ENCODE measurements at places on chromosomes 1 and 21. TPM values are rescaled to one million over a fixed set of nuclear protein-coding genes. Genes with fewer than 3 reads are reported as not detected.

GRCh38 chr1:1298861-1299685, 8.7 kb downstream of the ACAP3 start:
- H3K4me3 ChIP-seq, result no peak overlapping the region
- H3K27me3 ChIP-seq, result no peaks in the 10 kb centered on the region
- no peaks in the 10 kb centered on the region for H3K4me1 ChIP-seq

DNA sequence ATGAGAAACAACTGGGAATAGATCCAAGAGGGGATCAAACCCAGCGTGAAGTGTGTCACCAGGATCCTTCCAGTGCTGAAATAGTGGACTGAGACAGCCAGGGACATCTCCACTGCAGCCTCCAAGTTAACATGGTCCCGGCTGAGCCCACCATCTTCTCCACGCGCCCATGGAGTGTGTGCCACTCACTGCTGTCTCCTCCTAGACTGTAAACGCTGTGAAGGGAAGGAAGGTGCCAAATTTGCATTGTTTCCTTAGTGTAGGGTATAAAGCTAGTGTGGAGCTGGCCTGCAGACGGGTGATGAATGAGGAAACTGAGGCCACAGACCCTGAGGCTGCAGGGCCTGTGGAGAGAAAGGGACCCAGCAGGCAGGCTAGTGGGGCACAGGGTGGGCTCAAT, 183.6 kb downstream of the FOXD2 start:
- H3K27ac ChIP-seq, result no peak overlapping the region
- H3K27me3 ChIP-seq, result no peaks in the 10 kb centered on the region
- DNase-seq, result no peak
- H3K4me1 ChIP-seq, result no peaks in the 10 kb centered on the region
- H3K36me3 ChIP-seq, result no peaks in the 10 kb centered on the region

DNA sequence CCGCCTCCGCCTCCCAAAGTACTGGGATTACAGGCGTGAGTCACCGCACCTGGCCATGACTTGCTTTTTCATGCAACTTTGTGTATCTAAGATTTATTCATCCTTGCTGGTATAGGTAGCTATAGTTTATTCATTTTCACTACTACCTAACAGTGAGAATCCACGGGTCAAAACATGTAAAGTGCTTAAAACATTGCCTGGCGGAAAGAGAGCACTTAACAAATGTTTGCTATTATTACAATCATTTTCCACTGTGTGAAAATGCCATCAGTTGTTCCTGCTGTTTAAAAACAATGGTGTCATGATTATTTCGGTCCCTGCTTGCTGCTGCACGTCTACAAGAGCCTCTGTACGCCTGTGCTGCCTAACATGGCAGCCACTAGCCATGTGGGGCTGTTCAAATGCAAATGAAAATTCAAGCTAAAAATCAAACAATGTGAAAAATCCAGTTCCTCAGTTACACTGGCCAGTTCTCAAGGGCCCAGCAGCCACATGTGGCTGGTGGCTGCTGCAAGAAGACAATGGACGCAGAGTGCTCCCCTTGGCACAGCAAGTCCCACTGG, 65.1 kb downstream of the CLSTN1 start:
- peaks cover 2% of the 10 kb centered on the region for H3K36me3 ChIP-seq
- no peak overlapping the region for H3K27ac ChIP-seq
- no peak for DNase-seq
- H3K4me3 ChIP-seq, result no peak overlapping the region
- no peaks in the 10 kb centered on the region for H3K27me3 ChIP-seq

DNA sequence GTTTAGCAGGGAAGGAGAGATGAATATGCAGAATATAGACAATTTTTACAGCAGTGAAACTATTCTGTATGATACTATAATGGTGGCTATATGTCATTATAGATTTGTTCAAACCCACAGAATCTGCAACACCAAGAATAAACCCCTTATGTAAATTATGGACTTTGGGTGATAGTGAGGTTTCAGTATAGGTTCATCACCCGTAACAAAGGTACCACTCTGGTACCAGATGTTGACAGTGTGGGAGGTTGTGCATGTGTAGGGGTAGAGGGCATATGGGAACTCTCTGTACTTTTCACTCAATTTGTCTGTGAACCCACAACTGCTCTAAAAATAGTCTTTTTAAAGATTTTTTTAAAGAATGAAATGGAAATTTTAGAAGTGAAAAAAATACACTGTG, 29.9 kb upstream of the PRDX6 start:
- DNase-seq, result no peak
- no peak overlapping the region for H3K4me3 ChIP-seq
- no peaks in the 10 kb centered on the region for H3K27me3 ChIP-seq
- H3K36me3 ChIP-seq, result no peaks in the 10 kb centered on the region
- peaks cover 18% of the 10 kb centered on the region for H3K4me1 ChIP-seq

DNA sequence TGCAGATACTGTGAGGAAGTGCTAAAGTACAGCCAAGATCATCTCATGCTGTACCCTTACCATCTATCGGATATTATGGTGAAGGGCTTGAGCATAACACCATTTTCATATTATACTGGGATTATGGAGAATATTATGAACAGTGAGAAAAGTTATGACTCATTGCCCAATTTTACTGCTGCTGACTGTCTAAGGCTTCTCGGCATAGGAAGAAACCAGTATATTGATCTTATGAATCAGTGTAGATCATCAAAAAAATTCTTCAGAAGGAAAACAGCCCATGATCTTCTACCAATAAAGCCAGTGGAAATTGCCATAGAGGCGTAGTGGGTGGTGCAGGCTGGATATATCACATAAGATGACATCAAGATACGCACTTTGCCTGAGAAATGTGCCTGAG, 47.7 kb downstream of the PPIAL4G start:
- no peaks in the 10 kb centered on the region for H3K27me3 ChIP-seq
- no peak overlapping the region for H3K4me3 ChIP-seq
- H3K36me3 ChIP-seq, result peaks cover 9% of the 10 kb centered on the region
- no peak for DNase-seq
- H3K27ac ChIP-seq, result no peak overlapping the region
- H3K4me1 ChIP-seq, result no peaks in the 10 kb centered on the region

GRCh38 chr1:27538793-27539192, 48.8 kb upstream of the WASF2 start:
- no peaks in the 10 kb centered on the region for H3K27me3 ChIP-seq
- H3K27ac ChIP-seq, result no peak overlapping the region
- H3K4me1 ChIP-seq, result no peaks in the 10 kb centered on the region

DNA sequence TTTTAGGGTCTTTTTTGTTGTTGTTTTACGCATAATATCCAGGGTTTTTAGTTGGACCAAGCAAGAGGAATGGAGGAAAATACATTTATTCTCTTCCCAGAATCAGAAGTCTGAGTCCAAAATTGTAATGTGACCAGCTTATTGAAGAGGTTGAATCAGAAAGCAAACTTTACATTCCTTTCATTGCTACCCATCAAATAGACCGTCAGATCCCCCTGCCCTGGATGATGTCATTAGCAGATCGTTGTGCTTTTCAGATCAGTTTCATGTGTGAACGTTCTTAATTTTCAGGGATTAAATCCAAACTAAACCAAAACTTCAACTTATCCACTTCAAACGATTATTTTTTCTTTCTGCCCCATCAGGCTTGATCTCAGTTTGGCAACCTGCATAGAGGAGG, 85.7 kb upstream of the NGF start:
- no peaks in the 10 kb centered on the region for H3K27me3 ChIP-seq
- no peak for DNase-seq
- H3K36me3 ChIP-seq, result no peaks in the 10 kb centered on the region

DNA sequence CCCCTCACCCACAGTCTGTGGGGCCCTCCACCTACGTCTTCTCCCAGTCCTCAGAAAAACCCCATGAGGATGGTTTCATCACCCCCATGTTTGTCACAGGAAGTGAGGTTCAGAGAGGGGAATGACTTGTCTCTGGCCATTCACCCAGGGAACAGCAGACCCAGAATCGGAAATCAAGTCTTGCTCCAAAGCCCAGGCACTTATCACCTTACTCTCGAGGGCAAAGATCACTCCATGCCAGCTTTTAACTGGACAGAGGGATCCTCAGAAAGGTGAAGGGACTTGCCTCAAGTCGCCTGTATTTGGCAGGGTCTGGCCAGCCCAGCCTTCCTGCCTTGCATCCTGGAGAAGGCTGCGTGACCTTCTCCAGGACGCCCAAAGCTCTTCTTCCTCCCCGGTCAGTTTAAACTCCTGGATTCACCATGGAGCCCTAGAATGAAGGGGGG, 57.9 kb upstream of the SSBP3 start:
- no peak for DNase-seq
- no peak overlapping the region for H3K4me3 ChIP-seq
- H3K27ac ChIP-seq, result no peak overlapping the region
- H3K36me3 ChIP-seq, result no peaks in the 10 kb centered on the region
- H3K27me3 ChIP-seq, result no peaks in the 10 kb centered on the region

GRCh38 chr1:149849947-149850360, 49.4 kb upstream of the BOLA1 start:
- DNase-seq, result no peak
- H3K4me3 ChIP-seq, result peak overlapping the region; percentile 80
- no peaks in the 10 kb centered on the region for H3K27me3 ChIP-seq
- H3K27ac ChIP-seq, result peak overlapping the region; percentile 80
- no peaks in the 10 kb centered on the region for H3K36me3 ChIP-seq

DNA sequence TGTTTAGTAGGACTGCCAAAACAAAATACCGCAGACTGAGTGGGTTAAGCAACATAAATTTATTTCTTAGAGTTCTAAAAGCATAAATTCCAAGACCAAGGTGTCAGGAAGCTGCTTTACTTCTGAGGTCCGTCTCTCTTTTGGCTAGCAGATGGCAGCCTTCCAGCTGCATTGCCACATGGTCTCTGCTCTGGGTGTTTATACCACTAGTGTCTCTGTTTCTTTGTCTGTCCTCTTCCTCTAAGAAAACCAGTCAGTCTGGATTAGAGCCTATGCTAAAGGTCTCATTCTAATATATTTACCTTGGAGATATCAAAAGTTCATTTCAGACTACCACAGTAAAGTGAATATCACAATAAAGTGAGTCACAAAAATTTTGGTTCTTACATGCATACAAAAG, 519.8 kb downstream of the COL11A1 start:
- H3K36me3 ChIP-seq, result no peaks in the 10 kb centered on the region
- no peak for DNase-seq
- H3K27me3 ChIP-seq, result no peaks in the 10 kb centered on the region
- H3K4me1 ChIP-seq, result no peaks in the 10 kb centered on the region

DNA sequence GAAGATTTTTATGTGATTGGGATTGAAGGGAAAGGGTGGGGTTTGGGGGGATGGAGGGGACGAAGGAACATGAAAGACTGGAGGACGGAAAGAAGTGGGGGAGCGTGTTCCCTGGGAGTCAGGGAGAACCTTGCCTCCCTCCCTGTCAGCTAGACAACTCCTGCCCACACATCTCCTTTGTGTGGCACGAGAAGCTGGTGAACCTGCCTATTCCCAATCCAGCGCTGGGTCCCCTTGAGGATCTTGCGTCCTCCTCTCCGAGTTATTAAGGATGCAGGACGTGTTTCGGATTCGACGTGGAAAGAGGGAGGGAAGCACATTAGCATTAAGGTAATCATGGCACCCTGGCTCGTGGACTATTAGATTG, 1.4 kb downstream of the LRRC7 start:
- peaks cover 5% of the 10 kb centered on the region for H3K27me3 ChIP-seq
- H3K4me3 ChIP-seq, result no peak overlapping the region
- H3K36me3 ChIP-seq, result no peaks in the 10 kb centered on the region
- no peak for DNase-seq
- no peak overlapping the region for H3K27ac ChIP-seq
- H3K4me1 ChIP-seq, result no peaks in the 10 kb centered on the region

DNA sequence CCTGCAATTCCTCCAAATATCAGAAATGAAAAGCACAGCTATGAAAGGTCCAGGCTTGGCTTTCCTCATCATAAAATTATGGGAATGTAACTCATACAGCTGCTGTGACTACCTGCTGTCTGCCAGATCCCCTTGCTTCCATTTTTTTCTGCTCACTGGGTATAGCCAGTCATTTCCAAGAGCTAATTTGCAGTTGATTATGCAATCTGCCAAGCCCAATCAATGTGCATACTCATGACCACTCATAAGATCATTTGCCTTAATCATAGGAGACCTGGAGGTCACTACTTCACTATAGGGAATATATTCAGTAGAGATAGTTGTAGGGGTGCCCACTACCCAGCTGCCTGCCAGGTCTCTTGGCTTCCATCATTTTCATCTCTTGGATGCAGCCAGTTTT, 417.7 kb upstream of the ZRANB2 start:
- H3K27ac ChIP-seq, result no peak overlapping the region
- H3K36me3 ChIP-seq, result no peaks in the 10 kb centered on the region
- no peaks in the 10 kb centered on the region for H3K4me1 ChIP-seq

DNA sequence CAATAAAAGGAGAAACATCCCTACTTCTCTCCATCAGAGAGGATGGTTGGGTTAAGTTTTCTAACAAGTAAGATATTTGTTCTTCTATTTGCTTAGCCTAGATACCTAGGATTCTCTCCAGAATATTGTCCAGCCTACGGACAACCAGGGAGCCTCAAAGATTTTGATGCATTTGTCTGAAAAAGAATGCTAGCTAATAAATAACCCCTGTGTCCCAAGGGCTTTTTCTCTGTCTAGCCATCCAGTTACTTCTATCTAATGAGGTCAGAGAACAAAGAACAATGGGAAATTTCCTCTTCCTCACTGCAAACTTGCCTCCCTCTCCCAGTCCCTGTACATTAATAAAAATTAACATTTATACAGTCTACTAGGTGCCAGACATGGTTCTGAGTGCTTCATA, 810 bp downstream of the RGS5 start:
- no peak for DNase-seq
- H3K27me3 ChIP-seq, result no peaks in the 10 kb centered on the region
- H3K4me1 ChIP-seq, result no peaks in the 10 kb centered on the region
- no peaks in the 10 kb centered on the region for H3K36me3 ChIP-seq

DNA sequence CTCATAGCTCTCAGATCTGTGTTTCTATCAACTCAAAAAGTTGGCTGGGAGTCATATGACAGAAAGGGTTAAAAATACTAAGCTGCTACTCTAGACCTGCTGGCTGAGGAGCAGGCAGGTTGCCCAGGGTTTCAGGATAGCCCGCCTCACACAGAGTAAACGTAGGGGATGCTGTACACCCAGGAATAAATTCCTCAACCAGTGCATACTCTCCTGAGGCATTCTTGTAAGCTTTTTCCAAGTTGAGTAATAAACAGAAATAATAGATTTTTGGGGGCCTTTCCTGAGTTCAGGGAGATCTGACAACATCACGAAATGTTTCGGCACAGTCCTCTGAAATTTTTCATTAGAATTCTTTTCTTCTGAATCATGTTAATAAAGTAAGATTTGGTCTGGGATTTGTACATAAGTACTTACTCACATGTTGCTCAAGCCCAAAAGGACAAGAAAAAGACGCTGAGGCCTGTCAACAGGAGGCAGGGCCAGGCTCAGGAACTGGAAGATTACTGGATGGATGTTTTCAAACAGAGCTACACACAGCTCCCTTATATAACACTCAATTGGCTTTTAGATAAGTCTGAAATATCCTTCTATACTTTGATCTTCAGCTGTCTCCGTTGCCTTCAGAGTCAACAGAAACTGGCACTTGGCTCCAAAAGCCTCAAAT, 41.0 kb downstream of the TGFBR3 start:
- no peaks in the 10 kb centered on the region for H3K27me3 ChIP-seq
- DNase-seq, result no peak
- H3K36me3 ChIP-seq, result no peaks in the 10 kb centered on the region

Gene RAB7B
- not detected for total RNA-seq

Gene PCBP3
- 0.46 TPM for total RNA-seq

Gene NBPF6
- total RNA-seq, result not detected

Gene RGS8
- total RNA-seq, result 0.31 TPM

Gene PTAFR
- total RNA-seq, result 25.5 TPM

Gene HHAT
- total RNA-seq, result 2.4 TPM

Gene ARF1
- total RNA-seq, result 300 TPM

Gene CNR2
- total RNA-seq, result 15.1 TPM

Gene FUBP1
- total RNA-seq, result 196 TPM

Gene EIF2D
- 74.0 TPM for total RNA-seq

Gene CLEC20A
- total RNA-seq, result not detected

All from GM12878 (cell line).